ENCODE measurements at places on chromosomes 1 and 21.

- no peak for DNase-seq
These were observed 25.2 kb downstream of the CA6 start for GRCh38 chr1:8970870-8971337.

- DNase-seq: no peak
These were observed 82.8 kb upstream of the COL6A1 start for GRCh38 chr21:45898781-45899180.

DNA sequence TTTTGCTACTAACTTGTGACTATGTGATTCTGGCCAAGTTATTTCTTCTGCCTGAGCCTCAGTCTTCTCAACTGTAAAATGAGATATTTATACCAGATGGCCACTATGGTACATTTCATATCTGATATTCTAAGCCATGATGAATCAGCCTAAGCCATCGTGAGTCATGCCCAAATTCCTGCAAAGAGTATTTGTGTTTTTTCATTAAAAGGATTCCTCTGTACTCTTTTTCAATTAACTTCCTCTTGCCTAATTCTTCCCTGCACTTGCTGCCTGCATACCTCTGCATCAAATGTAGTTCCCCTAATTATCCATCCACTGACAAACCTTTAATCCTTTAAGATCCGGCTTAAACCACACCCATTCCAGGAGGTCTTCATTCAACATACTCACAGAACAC is 575.1 kb upstream of the BEND5 start:
- DNase-seq: no peak

DNA sequence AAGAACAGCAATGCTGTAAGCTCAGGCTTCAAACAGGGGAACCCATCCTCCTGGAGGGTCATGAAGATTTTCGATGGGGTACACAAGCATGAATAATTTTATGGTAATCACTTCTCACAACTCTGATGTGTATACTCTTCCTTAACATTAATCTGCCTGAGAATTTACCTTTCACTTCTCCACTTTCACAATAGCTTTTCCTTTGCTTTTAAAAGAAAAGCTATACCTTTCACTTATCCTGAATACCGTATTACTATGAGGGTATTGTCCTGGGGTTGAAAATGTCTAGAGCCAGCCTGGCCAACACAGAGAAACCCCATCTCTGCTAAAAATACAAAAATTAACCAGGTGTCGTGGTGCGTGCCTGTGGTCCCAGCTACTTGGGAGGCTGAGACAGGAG is 12.7 kb upstream of the ZYG11B start:
- no peak for DNase-seq

DNA sequence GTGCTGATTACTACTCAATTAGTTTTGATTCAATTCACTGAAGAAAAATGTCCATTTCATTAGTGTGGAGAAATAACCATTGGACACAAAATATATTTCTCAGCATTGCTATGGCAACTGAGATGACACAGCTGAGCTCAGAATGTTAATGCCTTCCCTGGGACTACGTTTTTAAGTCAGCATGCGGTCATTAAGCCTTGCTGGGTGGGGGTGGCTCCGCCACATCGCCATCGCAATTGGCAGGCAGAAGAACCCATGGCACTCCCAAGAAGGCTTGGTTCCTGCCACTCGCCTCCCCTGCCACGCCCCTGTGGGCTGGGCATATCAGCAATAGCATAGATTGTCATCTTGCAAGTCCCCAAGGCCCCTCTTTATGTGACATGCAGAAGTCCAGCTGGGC is 256.7 kb upstream of the CAMK1G start:
- no peak for DNase-seq

All from memory B cell (primary cell).